ENCODE measurements at places on chromosomes 5 and 9. TPM values are rescaled to one million over a fixed set of nuclear protein-coding genes. Genes with fewer than 3 reads are reported as not detected.

SPATA24 gene
- 4.7 TPM for total RNA-seq

C5orf34 gene
- 6.3 TPM for total RNA-seq

PPP2R2B gene
- total RNA-seq, result not detected

ADAMTS13 gene
- total RNA-seq, result 1.5 TPM

WDR38 gene
- not detected for total RNA-seq

TRAF1 gene
- total RNA-seq, result 164 TPM

CHSY3 gene
- total RNA-seq, result not detected

RAB3C gene
- not detected for total RNA-seq

TMEFF1 gene
- total RNA-seq, result 1.1 TPM

OR1N2 gene
- not detected for total RNA-seq

DNA sequence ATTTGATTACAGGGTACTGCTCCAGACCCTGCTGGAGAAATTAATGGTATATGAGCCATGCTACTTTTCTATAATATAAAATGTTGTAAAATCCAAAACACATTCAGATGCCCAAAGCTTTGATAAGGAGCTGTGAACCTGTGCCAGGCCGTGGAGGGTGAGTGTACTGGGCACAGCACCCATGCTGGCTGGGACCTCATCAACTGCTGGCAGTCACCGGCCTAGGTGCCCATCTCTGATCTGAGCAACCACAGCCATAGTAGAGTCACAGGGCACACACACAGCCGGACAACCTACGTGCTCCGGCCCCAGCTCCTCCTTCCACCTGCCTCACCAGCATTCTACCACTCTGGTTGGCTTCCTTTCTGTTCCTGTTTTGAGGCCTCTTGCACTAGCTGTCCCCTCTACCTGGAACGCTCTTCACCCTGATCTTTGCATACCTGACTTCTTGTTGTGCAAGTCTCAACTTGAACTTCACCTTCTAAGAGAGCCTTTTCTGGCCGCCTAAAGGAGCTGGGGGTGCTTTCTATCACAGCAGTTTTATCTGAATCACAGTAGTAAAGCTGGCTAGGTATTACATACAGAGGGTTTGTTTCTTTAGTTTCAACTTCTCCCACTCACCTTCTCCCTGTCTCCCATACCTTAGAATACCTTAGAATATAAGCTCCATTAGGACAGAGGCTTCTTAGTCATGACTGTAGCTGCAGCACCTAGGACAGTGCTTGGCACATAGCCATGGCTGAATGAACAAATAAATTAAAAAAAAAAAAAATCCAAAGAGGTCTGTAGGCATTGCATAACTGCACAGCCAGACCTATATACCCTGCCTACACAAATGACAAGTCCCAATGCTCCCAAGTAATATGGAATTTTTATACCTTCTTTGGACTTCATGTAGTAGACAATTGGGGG, 51.7 kb downstream of the MED27 start:
- no peaks in the 10 kb centered on the region for H3K36me3 ChIP-seq
- H3K4me3 ChIP-seq, result no peak overlapping the region
- H3K27me3 ChIP-seq, result no peaks in the 10 kb centered on the region
- DNase-seq, result no peak

DNA sequence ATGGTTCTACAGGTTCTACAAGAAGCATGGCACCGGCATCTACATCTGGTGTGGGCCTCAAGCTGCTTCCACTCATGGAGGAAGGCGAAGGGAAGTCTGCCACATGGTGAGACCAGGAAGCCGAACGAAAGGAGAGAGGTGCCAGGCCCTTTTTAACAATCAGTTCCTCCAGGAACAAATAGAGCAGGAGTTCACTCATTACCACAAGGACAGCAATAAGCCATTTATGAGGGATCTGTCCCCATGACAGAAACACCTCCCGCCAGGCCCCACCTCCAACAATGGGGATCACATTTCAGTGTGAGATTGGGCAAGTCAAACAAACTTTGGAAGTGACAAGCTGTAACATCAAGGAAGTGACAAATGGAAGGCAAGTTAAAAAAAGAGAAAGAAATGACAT, 95.5 kb upstream of the PTPN3 start:
- no peaks in the 10 kb centered on the region for H3K36me3 ChIP-seq
- no peaks in the 10 kb centered on the region for H3K4me1 ChIP-seq
- H3K27me3 ChIP-seq, result no peaks in the 10 kb centered on the region
- H3K4me3 ChIP-seq, result no peak overlapping the region

DNA sequence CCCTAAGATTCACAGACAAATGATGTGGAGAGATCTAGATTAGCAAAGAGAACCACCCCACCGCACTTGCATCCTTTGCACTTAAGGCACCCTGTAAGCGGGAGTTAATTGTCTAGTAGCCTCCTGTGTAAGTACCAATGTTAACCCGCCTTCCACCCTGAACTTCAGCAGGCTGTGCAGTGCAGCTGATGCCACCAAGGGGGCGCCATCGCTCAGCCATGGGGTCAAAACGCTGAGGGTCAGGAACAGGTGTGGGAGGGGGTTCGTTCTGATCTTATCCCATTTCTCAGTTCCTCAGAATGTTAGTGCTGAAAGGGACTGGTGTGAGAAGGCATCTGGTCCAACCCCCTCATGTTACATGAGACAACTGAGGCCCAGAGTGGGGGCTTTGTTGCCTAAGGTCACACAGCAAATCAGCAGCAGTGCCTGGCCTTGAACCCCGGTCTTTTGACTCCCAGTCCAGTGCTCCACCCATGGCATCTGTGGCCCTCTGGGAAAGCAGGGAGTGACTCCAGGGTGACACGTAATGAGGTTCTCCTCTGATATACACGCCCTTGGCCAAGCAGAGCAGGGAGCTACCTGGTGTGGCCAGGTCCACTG, 57.3 kb downstream of the CYFIP2 start:
- H3K36me3 ChIP-seq, result peaks cover 82% of the 10 kb centered on the region
- peaks cover 12% of the 10 kb centered on the region for H3K4me1 ChIP-seq

DNA sequence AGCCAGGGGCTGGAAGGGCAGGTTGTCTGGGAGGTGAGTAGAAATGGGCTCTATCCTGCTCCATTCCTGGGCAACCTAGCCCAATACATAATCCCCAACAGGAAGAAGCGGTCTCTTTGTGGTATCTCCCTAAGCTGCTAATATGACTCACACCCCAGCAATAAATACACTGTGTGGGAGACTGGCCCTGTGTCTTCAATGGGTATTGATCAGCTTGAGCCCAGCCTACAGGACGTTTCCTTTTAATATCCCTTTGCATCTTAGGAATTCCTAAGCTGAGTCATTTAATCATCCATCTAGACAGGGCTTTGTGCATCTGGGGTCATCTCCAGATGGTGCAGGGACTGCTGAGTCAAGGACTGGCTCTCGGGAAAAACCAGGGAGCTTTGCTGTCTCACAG, 207.0 kb upstream of the PANK3 start:
- no peaks in the 10 kb centered on the region for H3K27me3 ChIP-seq
- H3K27ac ChIP-seq, result no peak overlapping the region
- no peak overlapping the region for H3K4me3 ChIP-seq

GRCh38 chr9:135850737-135851136, 56.6 kb downstream of the CAMSAP1 start:
- peaks cover 37% of the 10 kb centered on the region for H3K36me3 ChIP-seq
- H3K4me1 ChIP-seq, result peaks cover 12% of the 10 kb centered on the region

DNA sequence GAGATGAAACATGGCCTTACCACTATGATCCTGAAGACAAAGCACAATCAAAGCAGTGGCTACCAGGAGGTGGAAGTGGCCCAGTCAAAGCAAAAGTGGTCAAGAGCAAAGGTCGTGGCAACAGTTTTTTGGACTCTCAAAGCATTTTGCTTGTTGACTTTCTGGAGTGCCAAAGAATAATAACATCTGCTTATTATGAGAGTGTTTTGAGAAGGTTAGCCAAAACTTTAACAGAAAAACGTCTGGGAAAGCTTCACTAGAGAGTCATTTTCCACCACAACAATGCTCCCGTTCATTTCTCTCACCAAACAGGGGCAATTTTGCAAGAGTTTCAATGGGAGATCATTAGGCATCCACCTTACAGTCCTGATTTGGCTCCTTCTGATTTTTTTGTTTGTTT, 33.6 kb upstream of the MAMDC2 start:
- peaks cover 2% of the 10 kb centered on the region for H3K27me3 ChIP-seq
- H3K4me1 ChIP-seq, result no peaks in the 10 kb centered on the region
- no peak overlapping the region for H3K27ac ChIP-seq
- H3K4me3 ChIP-seq, result no peak overlapping the region
- H3K36me3 ChIP-seq, result no peaks in the 10 kb centered on the region
- DNase-seq, result no peak

- H3K27ac ChIP-seq, result peak overlapping the region; percentile 95
- peak overlapping the region; percentile 67 for H3K4me3 ChIP-seq
- H3K4me1 ChIP-seq, result peaks cover 95% of the 10 kb centered on the region
- no peaks in the 10 kb centered on the region for H3K27me3 ChIP-seq
These were observed 13.7 kb downstream of the DOCK2 start for GRCh38 chr5:169650701-169651331.

DNA sequence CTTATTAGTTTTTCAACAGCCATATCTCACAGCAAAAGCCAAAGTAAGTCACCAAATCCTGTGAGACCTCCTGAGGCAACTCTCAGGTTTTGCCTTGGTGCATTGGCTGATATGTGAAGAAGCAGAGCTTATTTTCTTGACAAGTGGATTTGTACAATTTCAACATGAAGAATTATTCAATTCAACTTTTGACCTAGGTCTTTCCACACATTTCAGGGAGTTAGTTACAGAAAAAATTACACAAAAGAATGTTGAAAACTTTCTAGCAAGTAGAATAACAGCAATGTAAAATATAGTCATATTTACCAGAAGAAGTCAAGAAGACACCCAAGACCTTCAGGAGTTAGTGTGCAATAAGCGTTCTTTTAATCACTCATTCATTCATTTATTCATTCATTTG, 62.4 kb upstream of the ADRB2 start:
- H3K27me3 ChIP-seq, result peaks cover 37% of the 10 kb centered on the region
- H3K4me3 ChIP-seq, result no peak overlapping the region
- no peaks in the 10 kb centered on the region for H3K36me3 ChIP-seq
- DNase-seq, result no peak
- no peak overlapping the region for H3K27ac ChIP-seq

DNA sequence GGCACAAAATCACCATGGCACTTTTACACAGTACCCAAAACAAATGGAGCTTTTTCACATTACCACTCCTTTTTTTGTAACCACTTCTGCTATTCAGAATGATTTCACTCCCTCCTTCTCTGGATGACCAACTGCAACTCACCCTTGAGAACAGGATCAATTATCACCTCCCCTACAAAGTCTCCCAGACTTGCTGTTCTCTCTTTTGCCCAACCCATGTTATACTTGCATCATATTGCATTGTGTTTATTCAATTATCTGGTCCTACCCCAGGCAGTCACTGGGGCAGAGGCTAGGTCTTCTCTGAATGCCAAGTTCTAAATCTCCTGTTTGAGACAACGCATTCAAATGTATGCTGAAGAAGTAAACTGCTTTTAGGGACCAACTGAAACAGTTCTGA, 96.0 kb downstream of the GPR21 start:
- no peaks in the 10 kb centered on the region for H3K27me3 ChIP-seq
- no peak for DNase-seq
- H3K36me3 ChIP-seq, result peaks cover 4% of the 10 kb centered on the region
- H3K4me1 ChIP-seq, result no peaks in the 10 kb centered on the region
- no peak overlapping the region for H3K27ac ChIP-seq

Measured in activated T-helper 2 cell treated with anti-CD3 and anti-CD28 coated beads, Interferon-gamma antibody, Interleukin-2, Interleukin-4, amounts not matched to agents 10 μg/mL and 5 μg/mL and 100 μg/mL, durations not matched to agents 14 hours and 24 hours and 36 hours (primary cell).